ENCODE measurements at places on chromosomes 4 and X. TPM values are rescaled to one million over a fixed set of nuclear protein-coding genes. Genes with fewer than 3 reads are reported as not detected.

GRCh38 chr4:160880180-160880579 is 1283.6 kb downstream of the FSTL5 start:
- DNase-seq: no peak

DNA sequence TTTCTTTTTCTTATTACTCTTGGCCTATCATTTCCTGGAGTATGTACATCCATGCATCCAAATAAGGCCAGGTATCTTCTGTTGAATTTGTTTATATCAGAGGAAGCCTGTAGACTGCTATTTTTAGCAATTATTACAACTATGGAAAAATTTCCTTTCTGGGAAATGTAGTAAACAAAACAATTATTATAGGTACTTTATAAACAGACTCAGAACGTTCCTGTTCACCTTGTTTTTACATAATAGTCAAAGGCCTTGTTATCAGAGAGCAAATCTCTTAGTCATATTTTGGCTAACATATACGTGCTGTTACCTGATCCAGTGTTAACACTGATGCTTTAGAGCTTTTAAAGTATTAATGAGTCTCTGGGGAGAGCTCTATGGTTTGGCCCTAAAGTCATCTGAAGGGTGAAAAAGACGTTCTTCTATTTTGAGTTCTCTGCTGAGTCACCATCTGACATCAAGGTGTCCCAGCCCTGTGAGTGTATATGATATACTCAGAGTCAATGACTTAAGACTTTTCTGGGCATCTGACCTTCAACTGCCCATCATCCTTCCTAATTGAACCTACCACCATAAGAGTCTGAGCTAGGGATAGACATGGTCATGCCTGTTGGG is 7.3 kb downstream of the SPARCL1 start:
- no peak for DNase-seq

DNA sequence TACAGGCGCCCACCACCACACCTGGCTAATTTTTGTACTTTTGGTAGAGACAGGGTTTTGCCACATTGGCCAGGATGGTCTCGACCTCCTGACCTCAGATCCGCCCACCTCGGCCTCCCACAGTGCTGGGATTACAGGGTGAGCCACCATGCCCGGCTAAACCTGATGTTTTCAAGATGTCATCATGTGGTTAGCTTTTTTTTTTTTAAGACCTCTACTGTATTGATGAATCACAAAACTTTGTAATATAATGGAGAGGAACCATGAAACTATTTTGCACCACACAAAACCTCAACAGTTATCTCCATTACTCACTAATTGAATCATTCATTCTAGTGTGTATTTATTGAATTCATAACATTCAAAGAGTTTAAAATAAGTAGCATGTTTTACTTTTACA is 94.7 kb upstream of the NEIL3 start:
- DNase-seq: no peak

The UGT2B10 gene
- total RNA-seq: not detected

GRCh38 chr4:26533685-26534084 is 43.4 kb upstream of the CCKAR start:
- no peak for DNase-seq

DNA sequence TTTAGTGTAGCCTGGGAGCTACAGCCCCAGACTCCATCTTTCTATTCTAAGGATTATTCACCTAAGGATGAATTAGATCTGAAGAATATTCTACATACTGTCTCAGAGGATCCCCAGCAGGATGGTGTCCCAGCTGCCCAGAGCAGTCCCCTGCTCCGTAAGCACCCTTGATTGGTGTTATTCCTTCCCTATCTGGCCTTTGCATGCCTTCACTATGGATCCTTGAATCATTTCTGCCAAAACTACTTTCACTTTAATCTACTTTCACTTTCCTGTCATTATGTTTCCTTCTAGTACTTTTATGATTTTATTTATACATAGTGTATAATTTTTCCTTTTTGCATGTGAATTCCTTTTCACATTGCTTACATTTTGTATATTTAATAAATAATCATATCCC is 39.2 kb downstream of the ARHGAP24 start:
- DNase-seq: no peak

GRCh38 chrX:150730719-150731118 is 37.5 kb downstream of the MTMR1 start:
- DNase-seq: no peak

The RAB33A gene
- 21.5 TPM for total RNA-seq

The NSDHL gene
- total RNA-seq: 24.9 TPM

GRCh38 chr4:62408454-62408853 is 1208.3 kb downstream of the ADGRL3 start:
- DNase-seq: no peak
